ENCODE measurements at places on chromosomes 7 and 10.

- no peak for DNase-seq
These were observed 298.7 kb downstream of the THSD7A start for GRCh38 chr7:11533229-11533820.

DNA sequence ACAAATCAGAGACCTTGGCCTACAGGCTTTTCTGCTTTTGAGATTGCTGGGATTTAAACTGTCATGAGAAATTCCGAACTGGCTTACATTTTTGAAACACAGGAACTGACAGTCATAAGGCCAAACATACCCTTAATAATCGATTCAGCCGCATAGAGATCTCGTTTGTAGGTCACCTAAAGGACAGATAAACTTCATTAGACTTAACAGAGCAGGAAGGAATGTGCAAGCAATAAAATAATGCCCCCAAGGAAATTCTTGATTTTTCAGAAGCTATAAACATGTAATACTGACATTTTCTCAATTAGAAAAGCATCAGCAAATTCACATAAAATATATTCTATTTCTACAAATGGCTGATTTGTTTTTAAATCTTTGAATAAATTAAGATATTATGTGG lies 120.0 kb downstream of the CRPPA start:
- no peak for DNase-seq

- no peak for DNase-seq
These were observed 72.5 kb downstream of the PRLHR start for GRCh38 chr10:118522791-118523498.

DNA sequence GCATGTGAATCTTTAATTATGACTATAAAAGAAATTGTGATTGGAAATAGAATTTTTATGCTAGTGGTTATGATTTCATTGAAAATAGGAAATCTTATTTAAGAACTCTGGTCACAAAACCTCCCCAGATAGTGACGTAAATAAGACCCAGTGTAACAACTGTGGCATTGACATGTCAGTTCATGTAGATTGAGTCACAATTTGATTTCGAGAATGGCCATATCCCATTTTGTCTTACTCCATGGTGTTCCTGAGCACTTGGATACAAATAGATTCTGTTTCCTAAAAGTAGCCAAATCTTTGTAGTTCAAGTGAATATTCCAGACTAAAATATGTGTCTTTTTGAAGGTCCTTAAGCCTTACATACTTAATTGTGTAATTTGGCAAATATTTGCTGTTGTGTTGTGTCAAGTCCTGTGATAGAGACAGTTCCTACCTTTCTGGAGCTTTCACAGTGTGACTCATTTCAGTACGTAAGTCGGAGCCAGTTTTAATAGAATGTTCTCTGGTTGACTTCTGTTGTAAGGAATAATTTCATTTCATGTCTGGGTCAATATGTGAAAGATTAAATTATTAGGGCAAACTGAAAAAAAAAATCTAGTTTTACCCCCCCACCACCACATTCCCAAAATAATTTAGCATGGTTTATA lies 37.1 kb upstream of the TOMM7 start:
- no peak for DNase-seq

DNA sequence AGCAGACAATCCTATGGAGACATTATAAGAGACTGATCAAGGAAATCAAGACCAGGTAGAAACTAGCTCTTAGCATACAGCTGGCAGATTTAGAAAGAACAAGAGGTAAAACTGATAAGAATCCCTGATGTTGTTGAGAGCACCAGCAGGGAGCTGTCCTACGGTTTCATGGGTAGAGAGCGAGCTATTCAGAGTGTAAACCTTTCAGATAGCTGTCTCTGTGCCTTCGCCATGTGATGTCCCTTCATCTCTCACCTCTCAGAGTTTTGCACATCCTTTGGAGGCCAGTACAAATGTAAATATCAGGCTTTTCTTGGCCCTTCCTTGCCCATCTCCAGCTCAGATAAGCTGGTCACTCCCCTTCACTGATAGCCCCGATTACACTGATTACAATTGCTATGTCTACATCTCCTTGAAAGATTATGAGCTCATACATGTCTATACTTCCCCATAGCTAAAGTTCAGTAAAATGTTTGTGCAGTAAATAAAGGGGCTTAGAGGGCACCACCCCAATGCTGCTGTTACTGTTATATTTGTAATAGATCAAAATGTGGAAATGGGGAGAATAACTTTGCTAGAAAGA lies 21.9 kb downstream of the THSD7A start:
- DNase-seq: no peak

- DNase-seq: no peak
These were observed 51.3 kb downstream of the TSPAN12 start for GRCh38 chr7:120806669-120807068.

DNA sequence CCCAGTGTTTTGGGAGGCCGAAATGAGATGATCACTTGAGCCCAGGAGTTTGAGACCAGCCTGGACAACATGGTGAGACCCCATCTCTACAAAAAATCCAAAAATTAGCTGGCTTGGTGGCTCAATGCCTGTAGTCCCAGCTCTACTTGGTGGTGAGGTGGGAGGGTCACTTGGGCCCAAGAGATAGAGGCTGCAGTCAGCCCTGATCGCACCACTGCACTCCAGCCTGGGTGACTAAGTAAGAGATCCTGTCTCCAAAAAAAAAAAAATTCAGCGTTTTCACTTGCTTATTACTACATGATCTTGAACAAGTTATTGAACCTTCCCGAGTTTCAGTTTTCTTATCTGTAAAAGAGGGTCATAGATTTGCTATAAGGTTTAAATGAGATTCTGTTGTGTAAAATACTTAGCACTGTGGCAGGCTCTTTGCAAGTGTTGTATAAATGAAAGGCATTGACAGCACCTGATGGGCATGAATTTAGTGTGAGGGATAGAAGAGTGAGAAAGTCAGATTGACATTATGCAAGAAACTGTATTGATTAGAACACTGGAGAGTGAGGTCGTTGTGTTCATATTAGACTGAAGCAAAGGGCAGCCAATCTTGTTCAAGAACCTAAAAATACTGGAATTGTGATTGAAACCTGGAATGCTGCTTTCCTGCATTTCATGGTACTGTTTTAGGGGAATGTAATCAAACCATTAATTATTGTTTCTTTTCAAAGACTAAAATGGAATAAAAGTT lies 136.8 kb downstream of the LCOR start:
- no peak for DNase-seq

DNA sequence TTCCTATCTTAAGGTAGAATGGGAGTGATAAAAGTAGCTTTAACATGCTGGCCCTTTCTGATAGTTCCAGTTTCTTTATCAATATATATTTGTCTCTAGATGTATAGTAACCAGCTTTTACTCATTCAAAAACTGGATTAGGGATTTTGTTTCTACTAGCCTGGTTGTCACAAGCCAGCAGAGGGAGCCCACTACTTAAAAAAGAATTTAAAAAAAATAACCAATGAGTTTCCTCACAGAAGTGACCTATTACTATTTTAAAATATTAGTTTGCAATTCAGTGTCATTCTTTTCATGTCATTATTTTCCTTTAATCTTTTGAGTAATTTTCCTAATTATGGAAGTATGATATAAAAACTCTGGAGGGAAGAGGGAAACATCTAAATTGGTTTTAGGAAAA lies 142.1 kb downstream of the PHTF2 start:
- DNase-seq: no peak

DNA sequence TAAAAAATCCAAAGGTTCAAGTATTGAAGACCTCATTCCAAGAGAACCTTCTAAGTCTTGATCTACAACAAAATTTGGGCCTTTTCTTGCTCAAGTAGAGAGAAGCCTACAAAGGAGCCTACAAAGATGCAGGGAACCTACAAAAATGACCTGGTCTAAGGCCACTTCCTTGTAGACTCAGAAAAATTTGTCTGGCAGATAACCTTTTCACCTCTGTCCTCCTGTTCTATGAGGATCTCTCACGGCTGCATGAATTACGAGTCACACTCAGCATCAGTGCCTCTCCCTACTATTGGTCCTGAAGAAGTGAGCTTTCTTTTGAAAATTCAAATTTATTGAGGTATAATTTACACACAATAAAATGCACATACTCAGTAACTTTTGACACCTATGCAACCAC lies 29.3 kb downstream of the CCNJ start:
- no peak for DNase-seq

DNA sequence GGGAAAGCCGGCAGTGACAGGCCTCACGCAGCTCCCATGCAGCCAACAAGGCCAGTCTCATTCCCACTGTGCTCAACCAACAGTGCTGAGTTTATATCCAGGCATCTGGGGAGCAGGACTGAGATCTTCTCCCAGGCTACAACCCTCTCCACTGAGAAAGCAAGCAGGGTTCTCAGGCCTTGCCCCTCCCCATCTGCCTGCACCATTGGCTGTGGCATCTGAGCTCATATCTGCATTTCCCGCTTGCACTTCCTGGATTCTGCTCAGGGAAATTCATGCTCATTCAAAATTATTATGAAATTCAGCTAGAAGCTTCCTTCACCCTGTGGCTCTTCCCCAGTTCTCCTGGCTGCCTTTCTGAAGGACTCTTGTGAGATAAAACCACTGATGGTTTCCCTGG lies 1029.0 kb downstream of the GRM8 start:
- no peak for DNase-seq

DNA sequence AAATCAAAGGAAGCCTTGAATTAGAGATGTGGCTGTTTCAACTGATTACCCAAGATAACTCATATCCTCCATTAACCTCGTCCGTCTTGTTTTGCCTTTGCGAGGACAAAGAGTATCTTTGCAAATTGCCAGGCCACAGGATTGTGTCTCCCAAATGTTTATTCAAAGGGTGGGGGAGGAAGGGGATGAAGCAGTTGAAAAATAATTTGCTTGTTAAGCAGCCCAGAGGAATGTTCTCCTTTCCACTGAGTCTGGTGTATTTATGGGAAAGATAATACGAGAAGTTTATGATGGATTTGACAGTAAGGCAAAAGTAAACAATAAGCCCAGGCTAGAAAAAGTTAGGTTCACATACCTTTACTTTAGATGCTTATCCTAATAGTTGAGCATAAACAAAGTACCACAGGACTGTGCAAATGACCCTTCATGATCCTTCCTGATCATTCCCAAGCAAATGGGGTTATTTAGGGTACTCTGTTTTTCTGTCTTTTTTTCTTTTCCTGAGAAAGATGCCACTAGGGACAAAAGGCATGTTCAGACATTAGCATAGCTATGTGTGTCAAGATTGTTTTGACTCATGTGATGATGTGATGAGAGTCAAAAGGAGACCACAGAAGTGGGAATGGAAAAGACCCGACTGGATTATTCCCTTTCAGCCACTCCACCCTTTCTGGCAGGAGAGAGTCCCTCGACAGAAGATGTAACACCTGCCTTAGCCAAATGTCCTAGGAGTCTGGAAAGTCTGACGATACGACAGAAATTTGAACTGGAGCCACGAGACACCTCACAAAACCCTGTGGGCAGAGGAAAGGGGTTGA lies 243.0 kb upstream of the GLI3 start:
- DNase-seq: no peak

GRCh38 chr7:122303531-122304318 lies 825 bp downstream of the FEZF1 start:
- DNase-seq: no peak

DNA sequence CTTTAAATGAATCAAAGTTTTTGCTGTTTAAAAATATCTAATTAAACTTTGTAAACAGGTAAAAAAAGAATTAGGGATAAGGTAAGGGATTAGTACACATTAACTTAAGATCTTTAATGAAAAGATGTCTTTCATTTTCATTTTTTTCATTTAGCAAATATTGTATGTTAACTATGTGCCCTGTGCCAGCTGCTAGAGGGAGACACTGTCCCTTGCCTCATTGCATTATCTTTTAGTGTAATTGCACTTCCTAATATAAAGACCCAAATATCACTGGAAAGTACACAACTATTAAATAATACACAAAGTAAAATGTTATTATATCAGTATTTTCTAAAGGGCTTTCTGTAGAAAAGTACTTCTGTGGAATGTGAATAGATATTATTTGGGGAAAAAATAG lies 102.7 kb downstream of the GPR37 start:
- no peak for DNase-seq

- no peak for DNase-seq
These were observed 107.9 kb downstream of the PROSER2 start for GRCh38 chr10:11931038-11931437.

DNA sequence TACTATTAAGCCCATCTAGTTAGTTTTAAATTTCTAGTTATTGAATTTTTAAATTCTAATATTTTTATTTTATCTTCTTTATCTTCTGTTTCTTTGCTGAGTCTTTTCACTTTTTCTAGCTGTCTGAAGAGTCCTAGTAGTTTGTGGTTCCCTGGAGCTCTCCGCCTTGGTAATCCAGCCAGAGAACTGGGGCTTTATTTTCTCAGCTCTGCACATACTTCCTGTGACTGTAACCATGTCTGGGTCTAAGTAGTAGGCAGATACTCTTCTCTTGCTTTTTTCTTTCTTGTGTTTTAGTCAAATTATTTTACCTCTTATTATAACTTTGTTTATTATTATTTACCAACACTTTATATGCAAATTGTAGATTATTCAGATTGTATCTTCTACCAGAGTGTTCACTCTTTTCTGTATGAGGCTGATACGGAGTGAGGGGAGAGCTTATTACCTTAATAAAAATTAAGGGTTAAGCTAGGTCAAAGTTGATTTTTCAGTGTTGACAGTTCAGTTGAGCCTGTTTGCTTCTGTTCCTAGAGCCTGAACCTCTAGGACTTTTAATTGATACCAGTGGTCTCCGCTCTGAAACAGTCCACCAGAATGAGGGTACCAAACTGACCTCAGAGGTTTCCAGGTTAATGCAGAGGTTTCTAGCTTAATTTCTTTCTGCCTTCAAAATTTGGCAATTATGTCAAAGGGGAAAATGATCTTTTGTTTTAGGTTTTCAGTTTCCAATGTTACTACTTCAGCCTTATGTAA lies 155.4 kb downstream of the ADK start:
- DNase-seq: no peak

DNA sequence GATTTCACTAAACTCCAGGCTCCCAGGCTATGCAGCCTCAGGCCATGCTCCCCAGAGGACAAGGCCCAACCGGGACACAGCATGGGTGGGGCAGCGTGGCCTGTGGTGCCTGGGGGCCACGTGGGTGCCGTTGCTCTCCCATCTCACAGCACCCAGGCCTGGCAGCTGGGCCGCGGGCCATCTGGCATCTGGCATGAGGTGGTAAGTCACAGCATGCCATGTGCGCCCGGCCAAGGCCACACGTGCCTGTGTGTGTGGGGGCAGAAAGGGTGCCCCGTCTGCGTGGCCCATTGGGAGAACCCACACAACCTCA lies 204.1 kb downstream of the EBF3 start:
- no peak for DNase-seq

GRCh38 chr10:124728071-124728829 lies 15.9 kb downstream of the FAM53B start:
- DNase-seq: no peak

DNA sequence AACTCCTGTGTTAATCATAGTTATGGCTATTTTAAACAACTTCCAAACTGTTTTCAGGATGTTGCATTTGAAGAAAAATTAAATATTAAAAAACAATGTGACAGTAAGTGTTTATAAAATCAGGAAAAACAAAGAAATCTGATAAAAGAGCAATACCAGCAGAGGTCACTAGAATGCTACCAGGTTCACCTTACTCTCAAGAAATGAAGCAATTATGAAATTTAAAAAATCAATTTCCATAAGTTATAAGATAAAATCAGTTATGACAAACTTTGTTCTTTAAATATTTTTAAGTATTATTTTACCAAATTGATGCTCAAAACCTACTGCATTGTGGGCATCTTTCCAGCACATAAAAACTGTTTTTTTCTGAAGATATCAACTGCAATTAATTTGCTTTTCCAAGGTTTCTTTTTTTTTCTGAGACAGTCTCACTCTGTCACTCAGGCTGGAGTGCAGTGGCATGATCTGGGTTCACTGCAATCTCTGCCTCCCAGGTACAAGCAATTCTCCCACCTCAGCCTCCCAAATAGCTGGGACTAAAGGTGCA lies 50.7 kb upstream of the RHEB start:
- DNase-seq: no peak
